Naive thymus-derived CD8-positive, alpha-beta T cell (primary cell): ENCODE measurements at places on chromosomes 7 and 10. TPM values are rescaled to one million over a fixed set of nuclear protein-coding genes. Genes with fewer than 3 reads are reported as not detected.

The MYH16 gene
- not detected for total RNA-seq

The KRIT1 gene
- total RNA-seq: 67.3 TPM

The CALHM2 gene
- total RNA-seq: 22.4 TPM

GRCh38 chr7:117247809-117248208 is 75.0 kb downstream of the WNT2 start:
- no peaks in the 10 kb centered on the region for H3K4me1 ChIP-seq
- no peak overlapping the region for H3K27ac ChIP-seq
- H3K36me3 ChIP-seq: no peaks in the 10 kb centered on the region
- H3K27me3 ChIP-seq: peaks cover 18% of the 10 kb centered on the region
- H3K4me3 ChIP-seq: no peak overlapping the region

DNA sequence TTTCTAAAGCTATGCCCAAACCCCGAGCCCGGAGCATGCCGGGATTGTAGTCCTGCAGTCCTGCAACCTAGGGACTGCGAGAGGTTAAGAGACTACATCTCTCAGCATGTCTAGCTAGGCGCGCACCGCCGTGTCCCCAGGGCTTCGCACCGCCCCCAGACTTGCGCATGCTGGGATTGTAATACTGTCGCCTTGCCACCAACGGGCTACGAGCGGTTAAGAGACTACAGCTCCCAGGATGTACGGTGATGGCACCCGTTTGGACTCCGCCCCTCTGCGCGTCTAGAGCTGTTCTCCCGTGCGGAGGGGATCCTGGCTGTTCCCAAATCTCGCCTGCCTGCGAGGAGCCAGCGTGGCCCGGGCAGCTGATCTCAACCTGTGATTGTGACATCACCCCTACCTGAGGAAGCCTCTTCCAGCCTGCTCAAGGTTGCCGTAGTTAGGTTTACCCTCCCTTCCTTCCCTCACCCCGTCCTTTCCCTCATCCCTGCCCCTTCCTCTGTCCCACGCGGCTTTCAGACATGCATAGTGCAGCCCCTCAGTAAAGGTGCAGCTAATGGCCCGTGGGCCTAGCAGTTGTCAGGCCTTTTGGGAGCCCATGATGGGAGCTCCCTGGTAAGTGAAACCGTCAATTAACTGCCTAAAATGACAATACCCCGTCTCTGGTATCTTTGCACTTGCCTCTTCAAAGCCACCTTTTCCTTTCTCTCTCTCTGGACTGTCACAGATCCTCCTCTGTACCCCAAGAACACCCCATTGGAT is 6.3 kb upstream of the ZNF736 start:
- H3K36me3 ChIP-seq: no peaks in the 10 kb centered on the region
- DNase-seq: peak; percentile 91
- H3K27ac ChIP-seq: peak overlapping the region; percentile 98

DNA sequence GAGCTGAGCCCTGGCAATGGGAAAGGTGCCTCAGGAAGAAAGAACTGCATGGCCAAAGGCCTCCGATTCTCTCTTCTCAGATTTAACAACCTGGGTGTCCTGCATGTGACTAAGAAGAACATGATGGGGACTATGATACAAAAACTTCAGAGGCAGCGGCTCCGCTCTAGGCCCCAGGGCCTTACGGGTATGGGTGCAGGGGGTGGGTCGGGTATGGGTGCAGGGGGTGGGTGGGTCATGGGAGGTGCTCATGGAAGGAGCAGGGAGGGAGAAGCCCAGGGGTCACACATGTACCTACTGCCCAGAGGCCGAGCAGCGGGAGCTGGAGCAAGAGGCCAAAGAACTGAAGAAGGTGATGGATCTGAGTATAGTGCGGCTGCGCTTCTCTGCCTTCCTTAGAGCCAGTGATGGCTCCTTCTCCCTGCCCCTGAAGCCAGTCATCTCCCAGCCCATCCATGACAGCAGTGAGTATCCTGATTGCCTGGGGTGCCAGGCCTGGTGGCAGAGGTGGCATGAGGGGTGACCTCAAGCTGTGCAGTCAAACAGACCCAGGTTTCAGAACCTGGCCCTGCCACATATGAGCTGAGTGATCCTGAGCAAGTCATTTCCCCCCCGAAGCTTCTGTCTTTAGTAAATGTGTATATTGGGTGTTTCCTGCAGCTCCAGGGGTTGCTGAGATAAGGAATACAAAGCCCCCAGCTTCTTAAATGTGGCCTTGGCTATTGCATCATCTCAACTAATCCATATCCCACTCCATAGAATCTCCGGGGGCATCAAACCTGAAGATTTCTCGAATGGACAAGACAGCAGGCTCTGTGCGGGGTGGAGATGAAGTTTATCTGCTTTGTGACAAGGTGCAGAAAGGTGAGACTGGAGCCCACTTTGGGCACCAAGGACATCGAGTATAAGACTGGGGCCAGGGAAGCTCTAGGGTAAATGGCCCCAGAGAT is 2.0 kb downstream of the NFKB2 start:
- H3K36me3 ChIP-seq: no peaks in the 10 kb centered on the region
- peak overlapping the region; percentile 100 for H3K27ac ChIP-seq
- DNase-seq: no peak
- peaks cover 15% of the 10 kb centered on the region for H3K4me1 ChIP-seq
- H3K4me3 ChIP-seq: peak overlapping the region; percentile 97

DNA sequence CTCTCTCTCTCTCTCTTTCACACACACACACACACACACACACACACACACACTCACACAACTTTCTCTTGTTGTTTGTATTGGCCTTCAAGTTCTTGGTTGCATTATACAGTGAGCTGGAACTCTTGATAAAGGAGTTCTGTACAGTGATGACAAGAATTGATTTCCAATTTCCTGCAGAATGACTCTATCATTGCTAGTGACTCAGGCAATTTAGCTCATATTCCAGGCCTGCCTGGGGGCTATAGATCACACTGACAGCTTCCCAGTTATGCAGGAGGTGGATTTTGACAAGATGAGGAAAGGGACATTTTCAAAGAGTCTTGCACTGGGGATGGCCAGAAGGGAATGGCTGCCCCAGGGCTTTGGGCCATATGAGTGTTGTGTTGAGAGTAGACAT is 508.8 kb downstream of the TYW1 start:
- H3K4me3 ChIP-seq: no peak overlapping the region
- H3K4me1 ChIP-seq: no peaks in the 10 kb centered on the region
- H3K27me3 ChIP-seq: peaks cover 5% of the 10 kb centered on the region

- H3K27ac ChIP-seq: no peak overlapping the region
- H3K27me3 ChIP-seq: no peaks in the 10 kb centered on the region
- H3K4me3 ChIP-seq: no peak overlapping the region
These were observed 17.5 kb downstream of the ZCCHC24 start for GRCh38 chr10:79427965-79428364.

DNA sequence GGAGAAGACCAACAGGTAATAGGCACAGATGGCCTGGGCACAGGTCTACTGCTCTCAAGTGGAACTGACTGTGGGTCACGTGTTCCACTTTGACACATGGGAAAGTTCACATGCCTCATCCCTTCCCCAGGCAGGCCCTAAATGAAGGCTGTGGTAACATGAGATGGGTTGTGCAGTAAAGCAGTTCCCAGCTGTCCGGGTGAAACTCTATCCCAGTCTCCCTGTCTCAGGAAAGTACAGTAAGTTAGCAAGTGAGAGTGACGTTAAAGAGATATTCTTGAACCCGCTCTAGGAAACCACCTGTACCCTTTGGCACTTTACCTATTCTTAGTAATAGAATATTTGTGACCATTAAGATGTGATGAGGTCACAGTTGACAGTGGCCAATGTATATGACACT is 343.7 kb upstream of the AOAH start:
- no peak for DNase-seq
- peaks cover 21% of the 10 kb centered on the region for H3K4me1 ChIP-seq
- no peak overlapping the region for H3K4me3 ChIP-seq
- H3K27ac ChIP-seq: no peak overlapping the region

- H3K27ac ChIP-seq: no peak overlapping the region
- DNase-seq: no peak
- no peaks in the 10 kb centered on the region for H3K36me3 ChIP-seq
- H3K27me3 ChIP-seq: peaks cover 5% of the 10 kb centered on the region
- no peaks in the 10 kb centered on the region for H3K4me1 ChIP-seq
These were observed 48.1 kb downstream of the TLL2 start for GRCh38 chr10:96465599-96465998.

DNA sequence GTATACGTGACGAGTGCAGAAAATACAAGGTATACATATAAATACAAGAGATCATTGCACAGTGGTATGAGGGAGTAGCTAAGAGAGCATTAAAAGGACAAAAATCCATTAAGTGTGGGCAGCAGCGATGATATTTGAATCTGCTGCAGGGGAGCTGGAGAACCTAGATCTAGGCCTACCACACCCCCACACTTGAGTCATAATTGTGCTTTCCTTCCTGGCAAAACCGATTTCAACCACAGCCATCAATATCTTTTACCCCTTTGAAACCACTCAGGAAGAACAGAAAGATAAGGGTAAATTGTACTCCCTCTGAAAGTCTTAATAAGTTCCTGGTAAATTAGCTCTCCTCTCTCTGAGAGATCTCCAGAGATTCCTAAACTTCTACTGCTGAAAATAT is 345.0 kb downstream of the SORCS1 start:
- H3K27ac ChIP-seq: no peak overlapping the region
- no peaks in the 10 kb centered on the region for H3K36me3 ChIP-seq
- H3K4me1 ChIP-seq: no peaks in the 10 kb centered on the region
- H3K4me3 ChIP-seq: no peak overlapping the region

GRCh38 chr7:42247301-42247700 is 10.3 kb upstream of the GLI3 start:
- no peak overlapping the region for H3K27ac ChIP-seq
- H3K27me3 ChIP-seq: peaks cover 7% of the 10 kb centered on the region
- H3K36me3 ChIP-seq: no peaks in the 10 kb centered on the region
- H3K4me1 ChIP-seq: no peaks in the 10 kb centered on the region

- DNase-seq: no peak
- peaks cover 24% of the 10 kb centered on the region for H3K4me1 ChIP-seq
- H3K27ac ChIP-seq: no peak overlapping the region
- H3K4me3 ChIP-seq: no peak overlapping the region
These were observed 2.8 kb upstream of the LBX1 start for GRCh38 chr10:101231912-101232689.

DNA sequence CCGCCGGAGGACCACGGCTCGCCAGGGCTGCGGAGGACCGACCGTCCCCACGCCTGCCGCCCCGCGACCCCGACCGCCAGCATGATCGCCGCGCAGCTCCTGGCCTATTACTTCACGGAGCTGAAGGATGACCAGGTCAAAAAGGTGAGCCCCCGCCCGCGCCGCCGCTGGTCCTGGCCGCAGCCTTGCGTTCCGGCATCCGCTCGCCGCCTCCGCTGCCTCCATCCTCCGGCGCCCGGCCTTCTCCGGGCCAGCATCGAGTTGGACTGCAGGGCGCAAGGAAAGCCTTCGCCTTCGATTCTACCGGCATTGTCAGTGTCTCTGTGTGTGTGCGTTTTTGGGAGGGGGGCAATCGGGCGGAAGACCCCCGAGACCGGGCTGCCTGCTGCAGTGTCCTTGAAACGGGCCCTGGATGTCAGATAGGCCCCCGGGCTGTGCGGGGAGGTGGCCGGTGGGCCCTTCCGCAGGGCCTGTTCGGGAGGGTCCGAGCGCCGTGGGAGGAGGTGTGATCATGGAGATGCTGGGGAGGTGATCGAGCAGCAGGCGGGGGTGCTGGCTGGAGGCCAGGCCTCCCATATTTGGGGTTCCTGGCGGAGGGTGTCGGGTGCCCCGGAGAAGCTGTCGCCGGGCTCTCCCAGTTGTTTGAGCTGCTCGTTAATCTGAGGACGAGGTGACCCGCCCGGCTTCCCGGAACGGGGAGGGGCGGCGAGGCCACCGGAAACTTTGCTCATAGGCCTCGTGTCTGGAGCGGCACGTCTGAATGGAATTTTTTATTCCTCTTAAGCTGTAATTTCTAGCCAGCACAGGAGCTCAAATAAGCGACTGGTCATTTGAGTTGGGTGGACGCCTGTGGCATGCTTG is 40.8 kb downstream of the HK1 start:
- peak overlapping the region; percentile 93 for H3K4me3 ChIP-seq
- H3K27me3 ChIP-seq: no peaks in the 10 kb centered on the region
- peak overlapping the region; percentile 94 for H3K27ac ChIP-seq
- no peaks in the 10 kb centered on the region for H3K36me3 ChIP-seq
- peak; percentile 58 for DNase-seq

- DNase-seq: no peak
- H3K36me3 ChIP-seq: peaks cover 2% of the 10 kb centered on the region
- H3K27ac ChIP-seq: no peak overlapping the region
- no peak overlapping the region for H3K4me3 ChIP-seq
- H3K27me3 ChIP-seq: peaks cover 38% of the 10 kb centered on the region
These were observed 12.7 kb downstream of the GPRIN2 start for GRCh38 chr10:46543466-46544377.

GRCh38 chr10:29426420-29426819 is 137.6 kb downstream of the LYZL1 start:
- H3K4me3 ChIP-seq: no peak overlapping the region
- no peaks in the 10 kb centered on the region for H3K4me1 ChIP-seq

GRCh38 chr10:85795460-85795859 is 571.1 kb downstream of the GRID1 start:
- no peaks in the 10 kb centered on the region for H3K4me1 ChIP-seq
- peaks cover 28% of the 10 kb centered on the region for H3K27me3 ChIP-seq
- no peaks in the 10 kb centered on the region for H3K36me3 ChIP-seq
- H3K4me3 ChIP-seq: no peak overlapping the region

DNA sequence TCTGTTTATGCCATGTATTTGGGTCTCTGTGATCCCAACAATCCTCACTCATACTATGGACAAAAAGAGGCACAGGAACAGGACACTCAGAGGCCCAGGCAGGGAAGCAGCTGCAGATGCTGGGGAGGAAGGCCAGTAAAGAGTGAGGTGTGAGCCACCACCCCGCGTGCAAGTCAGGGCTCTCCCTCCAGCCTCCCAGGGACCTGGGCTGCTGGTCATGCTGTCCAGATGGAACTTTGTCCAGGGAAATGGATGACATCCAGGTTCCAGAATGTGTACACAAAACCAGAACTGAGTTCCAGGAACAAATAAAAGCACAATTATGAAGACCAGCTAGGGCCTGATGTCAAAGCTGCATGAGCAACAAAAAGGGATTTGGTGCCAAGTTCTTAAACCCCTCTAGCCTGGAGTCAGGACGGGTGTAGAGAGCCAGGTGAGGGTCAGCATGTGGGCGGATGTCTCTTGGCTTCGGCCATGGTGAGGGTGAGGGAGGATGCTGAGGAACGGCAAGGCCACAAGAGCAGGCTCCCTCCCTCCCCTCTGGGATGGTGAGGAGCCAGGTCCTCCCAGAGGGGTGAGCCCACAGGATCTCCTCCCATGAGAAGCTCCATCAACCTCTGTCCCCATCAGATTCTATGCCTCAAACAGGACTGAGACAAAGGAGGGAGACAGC is 739.7 kb downstream of the PARD3 start:
- H3K4me3 ChIP-seq: no peak overlapping the region
- H3K27me3 ChIP-seq: no peaks in the 10 kb centered on the region
- no peaks in the 10 kb centered on the region for H3K36me3 ChIP-seq

GRCh38 chr10:14578060-14578952 is 196.4 kb downstream of the FAM107B start:
- DNase-seq: no peak
- H3K36me3 ChIP-seq: no peaks in the 10 kb centered on the region
- peaks cover 96% of the 10 kb centered on the region for H3K4me1 ChIP-seq
- H3K27me3 ChIP-seq: no peaks in the 10 kb centered on the region

- no peak for DNase-seq
- no peaks in the 10 kb centered on the region for H3K4me1 ChIP-seq
- H3K36me3 ChIP-seq: peaks cover 4% of the 10 kb centered on the region
- H3K4me3 ChIP-seq: no peak overlapping the region
These were observed 85.5 kb downstream of the GLRX3 start for GRCh38 chr10:130221456-130222375.
